ENCODE measurements at places on chromosomes 3 and 15. TPM values are rescaled to one million over a fixed set of nuclear protein-coding genes. Genes with fewer than 3 reads are reported as not detected.

Gene OR5K2
- total RNA-seq, result not detected

Gene BTD
- 21.1 TPM for total RNA-seq

Gene TPRG1
- total RNA-seq, result not detected

Gene TNK2
- total RNA-seq, result 2.2 TPM

Gene ZPLD1
- total RNA-seq, result under 0.01 TPM

Gene PDCD7
- total RNA-seq, result 8.1 TPM

GRCh38 chr3:194657439-194657838, 14.6 kb downstream of the LSG1 start:
- no peaks in the 10 kb centered on the region for H3K4me1 ChIP-seq
- H3K4me3 ChIP-seq, result no peak overlapping the region
- no peak overlapping the region for H3K27ac ChIP-seq
- H3K36me3 ChIP-seq, result peaks cover 23% of the 10 kb centered on the region
- no peak for DNase-seq
- H3K27me3 ChIP-seq, result no peaks in the 10 kb centered on the region

Data from IMR-90 (cell line).